ENCODE measurements at places on chromosomes 3 and 15.

DNA sequence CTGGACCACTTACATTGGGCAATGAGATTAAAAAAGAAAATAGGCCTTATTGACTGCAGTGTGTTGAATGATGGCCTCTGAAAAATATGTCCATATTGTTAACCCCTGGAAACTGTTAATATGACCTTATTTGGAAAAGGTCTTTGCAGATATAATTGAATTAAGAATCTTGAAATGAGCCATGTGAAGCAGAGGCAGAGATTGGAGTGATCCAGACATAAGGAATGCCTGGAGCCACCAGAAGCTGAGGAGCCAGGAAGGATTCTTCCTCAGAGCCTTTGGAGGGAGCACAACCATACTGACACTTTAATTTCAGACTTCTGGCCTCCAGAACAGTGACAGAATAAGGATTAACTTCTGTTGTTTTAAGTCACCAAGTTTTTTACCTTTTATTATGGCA is 510.4 kb upstream of the AGTR1 start:
- DNase-seq, result no peak

DNA sequence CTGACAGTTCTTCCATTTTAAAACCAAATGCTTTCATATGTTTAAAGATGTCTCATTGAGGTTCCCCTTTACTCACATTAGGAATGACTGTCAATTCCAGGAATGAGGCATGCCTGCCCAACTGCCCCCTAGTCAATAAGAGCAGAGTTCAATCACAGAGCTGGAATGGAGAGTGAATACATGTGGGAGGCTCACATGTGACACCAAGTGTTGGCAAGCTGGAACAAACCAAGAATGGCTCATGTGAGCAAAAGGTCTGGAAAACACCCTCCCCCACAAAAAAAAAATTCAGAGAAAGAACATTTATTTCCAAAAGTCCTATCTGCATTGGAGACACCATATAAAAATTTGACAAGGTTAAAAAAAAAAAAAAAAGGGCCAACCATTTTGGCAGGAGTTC is 3.7 kb downstream of the PBRM1 start:
- no peak for DNase-seq

- no peak for DNase-seq
Measured at GRCh38 chr15:27490867-27491595, 520.0 kb downstream of the GABRG3 start.

DNA sequence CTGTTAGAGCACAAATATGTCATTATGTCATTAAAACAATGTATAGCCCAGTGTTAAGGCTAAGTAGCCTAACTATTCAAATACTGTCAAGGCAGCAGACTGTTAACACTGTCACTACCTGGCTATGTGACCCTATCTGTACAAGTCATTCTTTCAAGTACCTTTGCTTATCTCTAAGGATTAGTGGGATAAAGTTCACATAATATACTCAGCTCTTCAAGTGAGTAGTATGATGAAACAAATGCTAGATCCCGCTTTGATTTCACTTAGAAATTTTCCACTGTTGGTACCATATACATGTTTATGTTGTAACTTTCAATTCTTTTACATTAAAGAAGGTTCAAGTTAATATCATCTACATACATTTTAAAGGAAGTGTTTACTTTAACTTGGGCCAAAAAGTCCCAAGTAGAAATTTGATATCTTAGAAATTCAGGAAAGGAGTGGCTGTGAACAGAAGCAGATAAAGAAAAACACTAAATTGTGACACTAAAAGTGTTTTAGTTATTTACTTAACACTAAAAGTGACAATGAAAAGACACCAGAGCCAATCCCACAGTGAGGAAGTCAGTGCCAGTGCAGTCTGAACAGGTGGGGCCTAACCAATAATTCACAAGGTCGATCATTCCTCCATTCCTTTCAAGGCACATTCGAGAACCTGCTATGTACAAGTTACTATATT is 4.8 kb upstream of the RFX7 start:
- DNase-seq, result no peak

- DNase-seq, result no peak
Measured at GRCh38 chr3:46100812-46101211, 73.5 kb upstream of the XCR1 start.

DNA sequence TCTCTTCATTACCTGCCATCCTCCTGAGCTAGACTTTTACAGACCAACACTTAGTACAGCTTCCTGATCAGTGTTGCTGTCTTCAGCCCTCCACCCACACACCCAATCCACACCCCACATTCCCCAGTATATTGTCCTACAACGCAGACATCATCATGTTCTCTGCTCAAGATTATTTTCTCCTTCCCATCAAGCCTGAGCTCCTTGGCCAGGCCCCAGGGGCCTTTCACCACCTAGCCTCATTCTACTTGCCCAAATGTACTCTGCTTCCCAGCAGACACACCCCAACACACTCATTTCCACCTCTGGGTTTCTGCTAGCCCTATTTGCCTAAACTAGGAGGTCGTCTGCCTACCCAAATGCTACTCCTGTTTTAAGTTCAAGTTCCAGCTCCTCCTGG is 37.0 kb downstream of the DAPK2 start:
- DNase-seq, result no peak

- no peak for DNase-seq
Measured at GRCh38 chr15:51226576-51227210, 111.7 kb downstream of the CYP19A1 start.

Data from activated naive CD4-positive, alpha-beta T cell (primary cell).